NCI-H226 (cell line): ENCODE measurements at places on chromosomes 13 and 19.

DNA sequence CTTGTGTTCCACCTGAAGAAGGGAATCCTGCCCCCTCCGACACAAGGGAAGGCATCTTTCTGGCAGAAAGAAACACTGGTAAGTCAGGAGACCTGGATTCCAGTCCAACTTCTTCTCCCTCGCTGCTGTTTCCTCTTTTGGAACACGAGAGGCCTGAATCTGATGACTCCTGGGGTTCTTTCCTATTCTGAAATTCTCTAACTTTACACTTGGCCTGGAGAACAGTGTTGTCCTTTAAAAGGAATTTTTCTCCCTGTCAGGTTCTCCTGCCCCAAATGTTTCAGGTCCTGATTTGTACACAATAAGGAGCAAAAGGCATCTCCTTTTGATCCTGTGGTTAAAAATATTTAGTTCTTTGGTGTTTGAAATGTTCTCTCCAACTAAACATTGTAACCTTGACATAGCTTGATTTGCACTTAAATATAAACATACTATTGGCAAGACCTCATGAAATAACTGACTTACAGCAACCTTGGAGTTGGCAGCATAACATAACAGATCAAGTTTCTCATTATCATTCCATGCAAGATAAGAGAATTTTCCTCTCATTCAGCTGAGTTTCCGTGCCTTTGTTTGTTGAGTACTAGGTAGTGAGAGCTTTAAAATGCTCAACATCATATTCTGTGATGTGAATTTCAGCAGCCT is 244.8 kb downstream of the COG6 start:
- peak; percentile 48 for DNase-seq

DNA sequence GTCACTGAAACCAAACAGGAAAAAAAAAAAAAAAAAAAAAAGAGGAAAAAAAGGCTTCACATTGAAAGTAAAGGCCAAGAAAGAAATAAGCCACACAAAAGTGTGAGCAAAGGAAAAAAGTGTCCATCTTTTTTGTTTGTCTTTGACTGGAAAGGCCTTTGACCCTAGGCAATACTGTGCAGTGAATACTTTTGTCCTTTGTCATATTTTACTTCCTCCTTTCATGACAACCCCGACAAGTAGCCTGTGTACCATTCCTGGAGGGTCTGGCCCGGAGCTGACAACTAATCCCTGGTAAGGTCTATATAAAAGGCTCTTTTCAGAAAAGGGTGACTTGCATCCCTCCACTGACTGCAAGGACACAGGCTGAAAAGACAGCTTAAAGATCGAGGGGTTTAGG is 12.9 kb upstream of the MICU2 start:
- DNase-seq, result no peak

GRCh38 chr19:5682107-5682482 is 1.3 kb downstream of the HSD11B1L start:
- DNase-seq, result no peak

DNA sequence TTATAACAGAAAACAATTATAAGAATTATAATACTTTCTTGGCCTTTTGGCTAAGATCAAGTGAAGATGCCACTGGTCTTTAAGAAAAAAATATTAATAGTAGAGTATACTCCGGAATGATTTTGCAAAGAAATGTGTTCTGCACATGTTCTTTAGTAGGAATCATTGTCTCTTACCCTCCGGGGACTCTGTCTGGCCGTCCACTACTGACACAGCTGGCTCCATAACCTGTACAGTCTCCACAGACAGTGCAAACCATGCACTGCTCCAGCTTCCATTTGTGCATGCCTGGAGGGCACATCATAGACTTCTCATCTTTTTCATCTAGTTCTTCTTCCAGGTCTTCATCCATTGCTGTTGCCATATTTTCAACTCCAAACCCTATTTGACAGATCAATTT is 75.9 kb downstream of the MYCBP2 start:
- DNase-seq, result no peak

GRCh38 chr13:31119966-31120700 is 41.6 kb downstream of the HSPH1 start:
- no peak for DNase-seq

- DNase-seq, result peak; percentile 16
Measured at GRCh38 chr19:35468637-35469036, 20.6 kb downstream of the FFAR2 start.

DNA sequence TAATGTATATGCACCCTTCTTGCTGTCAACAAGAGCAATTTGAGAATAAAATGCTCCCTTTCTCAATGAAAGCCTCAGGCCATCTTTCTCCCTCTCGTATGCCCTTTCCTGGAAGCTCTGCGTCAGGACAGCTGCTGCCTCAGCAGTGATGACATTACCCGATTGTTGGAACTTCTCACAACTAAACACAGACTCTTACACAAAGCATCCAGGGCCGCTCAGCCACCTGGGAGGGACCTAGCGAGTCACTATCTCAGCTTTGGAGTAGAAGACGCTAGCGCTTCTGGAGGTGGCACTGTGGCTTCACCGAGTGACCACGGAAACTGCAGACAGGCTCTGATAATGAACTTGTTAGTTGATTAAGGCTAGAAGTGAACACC is 153.2 kb upstream of the SOX1 start:
- DNase-seq, result no peak

DNA sequence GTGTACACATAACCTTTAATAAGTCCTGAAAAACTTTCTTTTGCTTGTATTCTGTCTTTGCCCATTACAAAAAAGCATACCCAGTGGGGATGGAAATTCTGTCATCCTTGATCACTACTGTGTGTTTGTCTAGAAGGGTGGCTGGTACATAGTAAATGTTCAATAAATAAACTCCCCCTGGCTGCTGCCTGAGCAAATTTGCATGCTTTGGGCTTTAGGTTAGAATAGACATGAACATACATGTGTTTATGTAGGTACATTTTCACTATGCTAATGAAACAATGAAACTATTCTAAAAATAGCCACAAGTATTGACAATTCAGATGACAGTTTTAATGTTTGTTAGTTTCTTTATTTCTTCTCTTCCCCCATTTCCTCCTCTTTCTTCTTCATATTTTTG is 36.1 kb downstream of the TNFSF13B start:
- DNase-seq, result no peak

- DNase-seq, result peak; percentile 60
Measured at GRCh38 chr13:84481958-84482357, 599.7 kb upstream of the SLITRK1 start.

DNA sequence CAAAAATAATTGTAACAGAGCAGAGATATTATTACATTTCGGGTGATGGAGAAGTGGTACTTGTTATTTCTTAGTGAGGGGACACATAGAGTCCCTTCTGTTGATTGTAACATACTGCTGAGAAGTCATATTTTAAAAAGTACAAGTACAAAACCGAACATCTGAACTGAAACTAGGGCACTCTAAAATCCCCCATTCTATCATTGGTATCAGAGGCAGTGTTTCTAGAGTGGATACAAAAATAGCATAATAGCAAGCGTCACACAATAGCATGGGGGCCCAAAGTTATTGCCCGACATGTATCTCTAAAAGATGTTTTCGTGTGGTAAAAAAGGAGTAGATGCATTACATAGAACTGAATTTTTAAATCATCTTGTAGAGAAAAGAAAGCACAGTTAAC is 502.1 kb upstream of the SLC10A2 start:
- DNase-seq, result no peak

DNA sequence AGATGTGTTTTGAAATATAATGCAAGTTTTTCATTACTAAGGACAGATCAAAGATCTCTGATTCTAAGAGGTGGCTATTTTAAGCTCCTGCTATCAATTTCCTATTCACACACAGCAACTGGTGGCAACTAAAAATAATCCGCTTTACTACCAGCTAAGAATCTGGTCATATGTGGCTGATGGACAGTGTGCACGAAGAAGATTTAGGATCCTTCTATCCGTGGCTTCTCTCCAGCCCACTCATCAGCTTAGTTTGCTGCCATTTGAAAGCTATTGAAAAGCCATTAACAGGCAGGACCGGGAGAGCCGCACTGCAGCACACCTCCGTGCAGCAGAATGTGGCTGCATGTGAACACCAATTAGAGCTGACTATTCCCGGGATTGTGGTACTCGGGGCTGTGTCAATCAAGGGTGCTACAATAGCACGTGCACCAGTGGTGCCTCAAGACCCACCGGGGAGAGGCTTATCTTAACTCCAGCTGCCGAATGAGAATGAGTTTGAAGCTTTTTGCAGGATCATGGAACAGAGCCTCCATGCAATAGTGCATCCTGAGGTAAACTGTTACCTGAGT is at the start of gene MYO16:
TSS of gene MYO16 (plus strand) at position 431 of the 572 bp plus-strand sequence. CDS start 234 bp downstream, outside the sequence.
- no peak for DNase-seq

GRCh38 chr19:8109455-8109854 is 39.9 kb downstream of the FBN3 start:
- no peak for DNase-seq

GRCh38 chr13:112976526-112976925 is 7.5 kb downstream of the MCF2L start:
- DNase-seq, result no peak

DNA sequence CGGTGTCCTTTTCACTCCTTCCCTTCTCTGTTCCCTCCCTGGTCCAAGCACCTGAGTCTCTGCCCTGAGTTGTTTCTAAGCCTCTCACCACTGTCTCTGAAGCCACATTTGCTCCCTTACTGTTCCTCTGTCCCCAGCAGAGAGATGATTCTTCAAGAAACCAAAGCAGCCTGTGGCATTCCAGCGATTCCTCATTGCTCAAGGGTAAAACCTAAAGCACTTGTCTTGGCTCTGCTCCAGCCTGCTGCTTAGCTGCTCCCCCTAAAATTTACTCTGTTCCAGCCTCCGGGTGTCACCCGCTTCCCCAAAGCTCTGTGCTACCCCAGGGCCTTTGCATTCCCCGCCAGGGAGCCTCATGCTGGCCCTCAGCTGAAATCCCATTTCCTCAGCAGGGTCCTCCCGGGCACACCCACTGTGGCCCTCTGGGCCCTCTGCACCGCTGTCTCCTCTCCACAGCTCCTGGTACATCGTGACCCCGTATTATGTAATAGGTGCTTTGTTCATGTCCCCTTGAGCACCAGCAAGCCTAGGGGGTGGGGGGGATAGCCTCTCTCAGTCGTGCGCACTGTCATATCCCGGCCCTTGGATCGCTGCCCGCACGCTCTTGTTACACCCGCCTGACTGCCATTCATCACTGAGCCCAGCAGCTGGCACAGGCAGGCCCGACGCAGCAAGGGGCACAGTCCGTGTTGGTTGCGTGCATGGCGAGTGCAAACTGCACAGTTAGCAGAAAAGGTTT is 15.8 kb downstream of the TECR start:
- DNase-seq, result no peak

DNA sequence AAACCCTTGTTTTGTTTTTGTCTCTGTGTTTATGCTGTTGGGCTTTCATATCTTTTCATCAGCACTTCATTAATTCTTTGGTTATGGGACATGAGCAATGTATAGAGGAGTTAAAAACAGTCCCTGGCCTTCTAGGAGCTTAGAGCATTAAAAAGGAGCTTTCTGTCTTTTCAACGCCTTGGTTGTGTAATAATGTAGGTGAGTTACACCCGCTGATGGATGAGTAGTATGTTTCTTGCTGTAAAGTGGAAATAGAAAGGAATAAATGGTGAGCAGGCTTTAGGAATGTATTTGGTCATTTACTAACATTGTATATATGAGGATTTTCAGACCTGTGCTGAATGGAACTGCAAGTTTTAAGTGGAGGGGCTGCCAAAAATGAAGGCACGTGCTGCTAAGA is 121.5 kb upstream of the RNF113B start:
- no peak for DNase-seq

DNA sequence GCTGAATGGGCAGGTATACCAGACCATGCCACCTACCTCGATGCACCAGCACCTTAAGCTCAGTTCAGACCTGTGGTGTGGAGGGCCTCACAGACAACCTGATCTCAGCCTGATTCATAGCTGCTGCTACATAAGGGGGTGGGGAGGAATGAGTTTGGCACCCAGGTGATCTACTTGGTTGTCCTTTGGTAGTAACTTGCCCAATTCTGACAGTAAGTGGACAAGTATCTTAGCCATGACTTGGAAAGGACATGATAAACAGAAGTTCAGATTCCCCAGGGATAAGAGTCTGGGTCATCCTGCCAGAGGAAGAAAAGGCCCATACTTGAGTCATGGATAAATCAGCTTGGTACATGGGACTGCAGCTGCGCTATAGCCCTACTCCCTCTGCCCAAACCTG is 28.4 kb upstream of the SOHLH2 start:
- no peak for DNase-seq

GRCh38 chr13:42997381-42997780 is 5.3 kb upstream of the EPSTI1 start:
- peak; percentile 71 for DNase-seq

GRCh38 chr19:53461866-53462265 is 5.7 kb upstream of the ZNF813 start:
- DNase-seq, result no peak

- DNase-seq, result no peak
Measured at GRCh38 chr19:6375411-6376010, at the start of gene PSPN. PSPN (minus strand) TSS chr19:6375933; CDS start chr19:6375849, 84 bp downstream.

DNA sequence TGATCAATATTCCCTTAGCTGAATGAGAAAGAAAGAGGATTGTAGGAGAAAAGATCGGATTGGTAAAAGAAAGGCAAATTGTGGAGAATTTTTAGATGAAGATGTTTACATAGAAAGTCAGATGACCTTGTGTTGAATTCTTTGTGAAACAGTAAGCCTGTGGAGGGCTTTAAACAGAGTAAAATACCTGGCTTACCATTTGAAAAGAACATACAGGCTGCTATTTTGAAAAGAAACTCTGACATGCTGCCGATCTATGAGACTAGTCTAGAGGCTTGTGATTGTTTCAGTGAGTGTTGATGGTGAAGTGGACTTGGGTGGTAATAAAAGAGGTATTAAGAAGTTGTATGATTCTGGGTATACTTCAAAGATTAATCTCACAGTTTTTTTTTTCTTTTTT is 938.9 kb upstream of the PRR20A start:
- no peak for DNase-seq

DNA sequence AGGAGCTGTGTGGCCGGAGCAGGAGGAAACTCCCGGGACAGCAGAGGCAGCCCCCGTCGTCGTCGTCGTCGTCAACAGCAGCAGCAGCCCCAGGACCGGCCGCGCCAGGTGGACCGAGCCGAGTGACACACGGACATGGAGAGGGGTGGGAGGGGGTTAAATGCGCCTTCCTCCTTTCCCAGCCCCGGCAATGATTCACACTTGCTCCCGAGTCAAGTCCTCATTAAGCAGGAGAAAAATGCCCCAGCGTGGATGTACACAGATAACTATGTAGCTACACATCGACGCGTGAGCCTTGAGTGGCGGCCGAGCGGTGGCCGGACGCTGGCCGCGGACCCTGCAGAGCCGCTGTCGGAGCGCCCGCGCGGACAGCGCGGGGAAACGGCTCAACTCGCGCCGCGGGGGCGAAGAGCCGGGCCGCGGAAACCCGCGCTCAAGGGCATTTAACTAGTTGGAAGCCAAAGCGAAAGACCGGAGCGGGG is 645 bp downstream of the UBL3 start:
- DNase-seq, result peak; percentile 8

GRCh38 chr13:27308941-27309340 is 38.3 kb downstream of the RASL11A start:
- DNase-seq, result no peak
